ENCODE measurements at places on chromosomes 4 and X. TPM values are rescaled to one million over a fixed set of nuclear protein-coding genes. Genes with fewer than 3 reads are reported as not detected.

The FRAS1 gene
- polyA plus RNA-seq, result 1.4 TPM

The TXK gene
- 0.11 TPM for polyA plus RNA-seq

The PRDM8 gene
- polyA plus RNA-seq, result 6.2 TPM

DNA sequence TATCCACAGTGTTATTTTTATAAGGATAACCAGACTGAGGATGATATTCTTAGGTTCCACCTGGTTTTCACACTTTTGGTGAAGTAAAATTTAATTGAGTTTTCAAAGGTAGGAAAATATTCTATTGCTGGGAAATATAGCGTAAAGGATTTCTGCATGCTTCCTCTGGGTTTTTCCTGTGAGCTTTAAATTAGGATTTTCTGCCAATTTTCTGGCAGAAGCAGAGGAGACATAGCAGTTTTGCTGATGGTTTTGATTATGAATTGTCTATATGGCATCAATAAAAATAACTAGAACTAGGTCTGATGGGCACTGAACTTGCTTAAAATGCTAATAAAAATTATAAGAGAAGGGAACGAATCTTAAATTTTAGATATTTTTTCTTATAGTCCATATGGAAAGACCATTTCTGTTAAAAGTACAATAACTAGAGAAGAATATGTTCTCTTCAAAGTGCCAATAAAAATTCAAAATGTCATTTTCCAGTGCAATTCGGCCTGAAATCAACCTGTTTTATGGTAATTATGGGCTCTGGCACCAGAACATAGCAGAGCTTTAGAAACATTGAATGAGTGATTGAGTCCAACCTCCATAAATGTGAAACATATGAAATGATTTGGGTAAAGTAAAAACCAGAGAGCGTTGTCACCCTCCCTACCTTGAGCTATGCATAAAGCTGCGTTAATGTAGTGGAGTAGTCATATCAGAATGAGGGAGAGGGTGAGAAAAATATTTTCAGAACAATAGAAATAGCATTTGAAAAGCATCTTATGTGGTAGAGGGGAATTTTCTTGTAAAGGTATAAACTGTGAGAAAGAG is 279.7 kb downstream of the SPRY1 start:
- H3K27ac ChIP-seq, result no peak overlapping the region
- no peak for DNase-seq
- H3K36me3 ChIP-seq, result no peaks in the 10 kb centered on the region
- H3K27me3 ChIP-seq, result no peaks in the 10 kb centered on the region
- no peak overlapping the region for H3K4me3 ChIP-seq

- H3K27ac ChIP-seq, result no peak overlapping the region
- H3K27me3 ChIP-seq, result no peaks in the 10 kb centered on the region
- no peaks in the 10 kb centered on the region for H3K36me3 ChIP-seq
- DNase-seq, result no peak
- H3K4me1 ChIP-seq, result no peaks in the 10 kb centered on the region
These were observed 69.3 kb upstream of the NKX1-1 start for GRCh38 chr4:1475277-1476139.

DNA sequence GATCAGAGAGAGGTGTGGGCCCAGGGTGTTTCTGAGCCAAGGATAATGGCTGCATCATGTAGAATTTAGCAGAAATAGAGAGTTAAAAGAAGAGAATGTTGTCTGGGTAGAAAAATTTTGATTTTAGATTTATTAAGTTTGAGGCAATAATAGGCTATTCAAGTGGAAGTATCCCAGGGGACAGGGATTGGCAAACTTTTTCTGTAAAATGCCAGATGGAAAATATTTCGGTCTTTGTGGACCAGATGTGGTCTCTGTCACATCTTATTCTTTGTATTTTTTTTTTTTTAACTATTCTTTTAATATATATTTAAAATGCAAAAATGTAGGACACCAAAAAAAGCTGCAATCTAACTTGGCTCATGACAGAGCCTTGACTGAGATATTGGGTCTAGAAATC is 33.1 kb downstream of the IL15 start:
- no peaks in the 10 kb centered on the region for H3K27me3 ChIP-seq
- no peaks in the 10 kb centered on the region for H3K36me3 ChIP-seq
- no peak overlapping the region for H3K4me3 ChIP-seq
- no peaks in the 10 kb centered on the region for H3K4me1 ChIP-seq
- DNase-seq, result no peak

DNA sequence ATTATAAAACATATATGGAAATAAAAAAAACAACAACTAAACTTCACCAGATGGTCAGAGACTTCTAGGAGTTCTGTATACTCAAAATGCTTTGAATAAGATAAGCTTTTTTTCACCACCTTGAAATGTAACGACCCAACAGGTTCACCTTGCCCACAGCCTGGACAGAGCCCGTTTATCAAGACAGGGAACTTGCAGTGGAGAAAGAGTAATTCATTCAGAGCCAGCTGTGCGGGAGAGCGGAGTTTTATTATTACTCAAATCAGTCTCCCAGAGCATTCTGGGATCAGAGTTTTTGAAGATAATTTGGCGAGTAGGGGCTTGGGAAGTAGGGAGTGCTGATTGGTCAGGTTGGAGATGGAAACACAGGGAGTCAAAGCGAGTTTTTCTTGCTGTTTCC is 38.5 kb downstream of the AGA start:
- no peaks in the 10 kb centered on the region for H3K4me1 ChIP-seq
- H3K36me3 ChIP-seq, result no peaks in the 10 kb centered on the region
- no peak overlapping the region for H3K27ac ChIP-seq
- no peak overlapping the region for H3K4me3 ChIP-seq
- DNase-seq, result no peak
